ENCODE measurements at places on chromosomes 7 and 10.
A peak's percentile ranks its signal among the peaks of the same experiment; 100 is the strongest.

GRCh38 chr10:33410096-33410859, 75.8 kb upstream of the NRP1 start:
- DNase-seq, result no peak

- no peak for DNase-seq
Observed at GRCh38 chr7:41640487-41640886, 62.4 kb downstream of the INHBA start.

DNA sequence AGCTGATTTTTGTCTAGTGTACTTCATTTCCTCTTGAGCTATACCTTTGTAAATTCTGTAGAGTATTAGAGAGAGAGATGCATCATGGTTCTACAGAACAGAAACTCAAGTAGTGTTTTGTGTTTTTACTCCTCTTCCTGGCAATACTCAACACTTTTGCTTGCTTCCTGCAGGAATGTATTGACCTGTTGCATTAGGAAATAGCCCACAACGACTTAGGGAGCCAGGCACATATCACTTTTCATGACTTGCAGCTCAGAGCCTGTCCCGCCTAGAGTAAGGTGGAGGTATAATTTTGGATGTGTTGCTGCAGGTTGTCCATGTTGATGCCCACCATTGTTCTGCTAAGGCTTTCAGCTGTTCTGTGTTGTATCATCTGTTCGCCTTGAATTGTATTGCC, 216.3 kb downstream of the SDK1 start:
- no peak for DNase-seq

DNA sequence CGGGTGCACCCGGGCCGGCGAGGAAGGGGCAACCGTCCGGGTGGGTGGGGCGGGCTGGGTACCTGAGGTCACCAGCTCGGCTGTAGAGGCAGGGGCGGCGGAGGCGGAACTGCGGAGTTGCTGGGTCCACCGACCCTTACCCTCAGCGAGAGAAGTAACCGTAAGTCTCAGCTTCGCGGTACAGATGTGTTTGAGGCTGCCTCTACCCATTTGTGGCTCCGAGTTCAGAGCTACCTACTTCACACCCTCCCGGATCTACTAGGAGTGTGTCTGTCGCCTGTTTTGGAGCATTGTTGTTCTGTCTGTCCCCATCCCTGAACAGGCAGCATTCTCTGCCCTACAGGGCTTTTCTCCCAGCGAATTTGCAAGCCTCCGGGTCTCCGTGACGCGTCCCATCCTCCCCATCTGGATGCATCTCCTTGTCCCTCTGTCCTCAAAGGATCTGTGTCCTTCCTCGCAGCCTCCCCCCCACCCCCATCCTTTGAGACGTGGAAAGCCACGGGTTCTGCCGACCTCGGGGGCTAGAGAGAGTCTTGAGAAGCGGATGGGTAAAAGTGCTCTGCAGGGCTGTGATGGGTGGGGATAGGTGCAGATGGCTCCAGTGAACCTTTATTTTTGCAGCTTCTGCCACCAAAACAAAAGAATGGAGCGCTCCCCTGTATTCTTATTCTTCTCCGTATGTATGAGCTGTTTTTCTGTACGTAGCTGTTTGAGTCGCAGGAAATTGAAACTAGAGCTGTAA, 757 bp downstream of the ANKIB1 start:
- DNase-seq, result peak; percentile 61

GRCh38 chr7:79425665-79426064, 27.8 kb downstream of the MAGI2 start:
- DNase-seq, result no peak

DNA sequence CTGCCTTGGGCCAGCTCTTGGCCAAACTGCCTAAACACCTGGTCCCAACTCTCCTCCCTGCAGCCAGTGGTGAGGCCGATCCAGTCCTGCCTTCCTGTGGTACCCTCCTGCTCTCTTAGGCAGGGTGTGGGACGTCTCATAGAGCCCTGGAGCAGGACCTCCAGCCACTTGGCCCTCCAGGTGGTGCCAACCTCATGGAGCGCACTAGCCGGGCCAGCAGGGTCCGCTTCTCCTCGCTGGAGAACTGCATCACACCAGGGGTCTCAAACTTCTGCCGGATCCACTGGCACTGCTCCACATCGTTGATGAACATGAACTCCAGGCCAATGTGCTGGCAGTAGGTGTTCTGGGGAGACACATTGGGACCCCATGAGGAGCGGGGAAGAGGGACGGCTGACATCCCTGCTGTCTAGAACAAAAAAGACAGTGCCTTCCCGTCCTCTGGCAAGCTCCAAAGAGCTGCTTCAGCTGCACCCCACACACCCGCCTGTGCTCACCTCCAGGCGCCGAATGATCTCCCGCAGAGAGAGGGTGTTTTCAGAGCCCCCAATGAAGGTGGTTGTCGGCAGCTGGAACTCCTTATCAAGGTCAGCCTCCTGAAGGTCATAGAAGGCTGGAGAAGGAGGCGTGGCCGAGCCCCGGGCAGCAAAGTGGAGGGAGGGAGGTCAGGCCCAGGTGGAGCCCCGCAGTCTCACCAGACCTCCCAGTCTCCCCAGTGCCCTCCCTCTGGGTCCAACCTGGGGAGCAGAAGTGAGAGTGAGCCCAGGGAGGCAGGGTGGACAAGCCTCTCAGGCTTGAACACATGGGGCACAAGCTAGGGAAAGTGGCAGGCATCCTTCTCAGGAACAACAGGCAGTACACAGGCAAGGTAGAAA, 10.2 kb downstream of the OGDHL start:
- DNase-seq, result no peak

DNA sequence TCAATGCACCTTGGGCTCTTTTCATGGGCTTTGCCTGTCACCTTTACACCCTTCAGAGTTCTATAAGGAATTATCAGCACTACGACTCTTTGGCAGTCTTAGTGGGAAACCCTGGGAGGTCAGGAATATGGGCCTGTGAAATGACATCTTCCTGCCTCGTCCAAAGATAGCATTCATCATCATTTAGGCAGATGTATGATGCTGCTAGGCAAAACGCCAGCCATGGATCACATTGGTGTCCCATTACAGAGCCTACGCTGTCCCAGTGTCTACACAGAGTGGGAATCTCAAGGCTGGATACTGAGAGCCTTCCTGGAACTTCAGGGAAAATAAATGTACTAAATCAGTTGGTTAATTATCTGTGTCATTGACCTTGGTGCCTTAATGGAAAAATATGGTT, 259.4 kb upstream of the CELF2 start:
- no peak for DNase-seq

DNA sequence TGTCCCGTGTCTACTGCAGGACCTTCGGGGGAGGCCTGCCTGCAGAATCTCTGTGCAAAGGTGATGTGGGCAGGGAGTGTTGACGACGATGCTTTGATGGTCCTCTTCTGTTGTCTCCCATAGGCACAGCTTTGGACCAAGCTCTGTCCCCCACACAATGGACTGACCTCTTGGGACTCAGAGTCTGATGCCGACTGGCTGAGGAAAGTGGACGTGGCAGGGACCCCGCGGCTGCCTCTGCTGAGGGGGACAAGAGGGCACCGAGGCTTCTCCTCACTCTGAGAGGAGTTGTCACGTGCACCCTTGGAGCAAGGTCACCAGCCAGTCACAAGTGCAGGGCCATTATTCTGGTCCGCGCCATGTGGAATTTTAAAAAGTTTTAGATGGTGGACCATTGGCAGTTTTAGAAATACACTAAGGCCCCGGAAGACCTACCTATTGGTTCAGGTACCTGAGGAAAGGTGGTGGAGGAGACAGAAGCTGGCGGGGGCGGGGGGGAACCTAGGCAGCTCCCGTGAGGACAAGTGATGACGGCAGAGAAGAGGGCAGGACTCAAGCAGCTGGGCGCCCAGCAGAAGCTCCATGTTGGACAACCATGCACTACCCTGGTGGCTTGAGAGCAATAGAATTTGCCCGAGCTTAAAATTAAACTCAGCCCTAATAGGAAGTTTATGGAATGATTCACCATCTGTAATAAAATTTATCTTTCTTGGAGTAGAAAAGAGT, 331.4 kb downstream of the PTPRN2 start:
- DNase-seq, result no peak

DNA sequence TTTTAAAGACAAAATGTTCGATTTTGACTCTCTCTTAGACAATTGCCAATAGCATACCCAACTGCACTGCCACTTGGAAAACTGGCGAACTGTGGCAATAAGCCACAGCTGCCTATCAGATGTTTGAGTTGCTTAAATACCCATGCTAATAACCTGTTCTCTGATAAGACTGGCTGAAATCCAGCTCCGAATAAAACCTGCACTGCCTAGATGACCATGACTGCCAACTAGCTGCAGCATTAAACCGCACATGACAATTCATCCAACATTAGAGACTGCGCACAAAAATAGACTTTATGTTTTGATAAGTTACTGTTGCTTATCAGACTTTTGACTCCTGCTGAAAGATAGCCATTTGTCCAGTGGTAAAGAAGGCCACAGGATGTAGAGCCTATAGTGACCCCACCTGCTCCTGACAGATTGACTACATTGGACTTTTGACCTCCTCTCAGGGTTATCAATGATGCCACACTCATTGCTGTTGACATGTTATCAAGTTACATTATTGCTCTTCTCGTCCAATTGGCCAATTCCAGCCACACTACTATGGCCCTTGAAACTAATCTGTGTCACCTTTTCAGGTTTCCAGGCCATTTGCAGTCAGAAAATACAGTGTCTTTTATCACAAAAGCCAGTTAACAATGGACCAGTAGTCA, 299.0 kb downstream of the HGF start:
- DNase-seq, result no peak

DNA sequence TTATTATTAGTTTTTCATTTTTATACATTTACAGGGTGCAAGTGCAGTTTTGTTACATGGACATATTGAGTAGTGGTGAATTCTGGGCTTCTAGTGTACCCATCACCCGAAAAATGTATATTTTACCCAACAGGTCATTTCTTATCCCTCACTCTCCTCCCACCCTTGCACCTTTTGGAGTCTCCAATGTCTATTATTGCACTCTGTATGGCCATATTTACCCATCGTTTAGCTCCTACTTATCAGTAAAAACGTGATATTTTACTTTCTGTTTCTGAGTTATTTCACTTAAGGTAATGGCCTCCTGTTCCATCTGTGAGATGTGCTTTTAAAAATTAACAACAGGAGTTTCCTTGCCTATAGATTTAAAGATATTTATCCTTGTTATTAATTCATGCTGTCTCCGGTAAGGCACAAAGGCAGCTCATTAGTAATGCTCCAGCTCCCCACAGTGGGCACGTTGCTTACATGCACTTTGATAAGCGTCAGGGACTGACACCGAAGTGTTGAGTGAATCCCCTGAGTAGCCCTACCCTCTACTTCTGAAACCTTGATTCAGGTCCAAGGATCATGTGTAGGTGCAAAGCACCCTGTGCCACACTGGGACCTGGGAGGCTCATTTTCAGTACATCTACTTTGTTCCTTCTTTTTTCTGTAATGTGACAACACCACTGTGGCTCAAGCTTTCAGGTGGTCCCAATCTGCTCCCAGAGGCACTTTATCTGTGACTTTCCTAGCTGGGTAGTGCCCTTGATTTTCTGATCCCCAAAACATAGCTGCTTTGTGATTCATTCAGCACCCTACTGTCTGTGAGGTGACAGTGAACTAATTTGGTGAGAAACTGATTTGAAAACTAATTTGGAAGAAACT, 27.3 kb downstream of the HYAL4 start:
- peak; percentile 1 for DNase-seq

DNA sequence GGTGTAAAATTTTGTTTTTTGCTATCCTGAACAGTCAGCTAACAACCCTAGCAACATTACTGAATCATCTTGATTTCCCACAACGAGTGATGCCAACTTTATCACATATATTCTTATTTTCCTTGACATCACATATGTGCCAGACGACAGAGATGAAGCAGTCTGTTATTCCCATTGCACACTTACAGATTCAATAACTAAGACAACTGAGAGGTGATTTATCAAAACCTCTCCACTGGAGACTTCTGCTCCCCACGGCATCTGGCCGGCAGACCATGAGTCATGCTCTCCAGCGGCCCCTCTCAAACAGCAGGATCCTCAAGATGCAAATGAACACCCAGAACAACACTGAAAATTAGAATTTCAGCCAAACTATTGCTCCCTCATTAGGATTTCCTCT, 57.1 kb downstream of the AMPH start:
- no peak for DNase-seq

DNA sequence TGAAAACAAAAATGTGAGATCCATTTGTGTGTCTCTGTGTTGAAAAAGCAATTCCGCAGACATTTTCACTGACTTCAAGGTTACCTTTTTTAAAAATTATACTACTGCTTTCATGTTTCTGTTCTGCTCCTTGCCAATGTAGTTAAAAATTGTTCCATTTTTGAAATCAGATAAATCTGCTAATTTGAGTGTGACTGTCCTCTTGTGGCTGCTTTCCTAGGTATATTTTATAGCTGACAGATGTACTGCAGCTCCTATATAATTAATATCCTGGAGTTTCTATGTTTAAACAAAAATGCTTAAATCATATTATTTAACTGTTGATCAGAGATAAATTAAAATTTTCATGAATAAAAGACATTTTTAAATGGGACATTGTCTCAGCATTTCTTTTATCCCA, 177.6 kb upstream of the LRRTM3 start:
- no peak for DNase-seq

GRCh38 chr7:32890010-32890792, 1.4 kb downstream of the KBTBD2 start:
- no peak for DNase-seq

GRCh38 chr7:82247814-82248433, 195.7 kb downstream of the CACNA2D1 start:
- DNase-seq, result no peak

- DNase-seq, result no peak
Observed at GRCh38 chr10:114030140-114030539, 13.5 kb upstream of the ADRB1 start.
